CD4-positive, alpha-beta T cell (primary cell): ENCODE measurements at places on chromosomes 7 and 10.

- H3K4me1 ChIP-seq = no peaks in the 10 kb centered on the region
- no peak for DNase-seq
- no peaks in the 10 kb centered on the region for H3K36me3 ChIP-seq
These were observed 77.6 kb upstream of the SHH start for GRCh38 chr7:155889636-155890511.

- peak overlapping the region; percentile 71 for H3K27ac ChIP-seq
- H3K4me1 ChIP-seq = peaks cover 23% of the 10 kb centered on the region
- H3K4me3 ChIP-seq = no peak overlapping the region
- H3K36me3 ChIP-seq = peaks cover 3% of the 10 kb centered on the region
- no peaks in the 10 kb centered on the region for H3K27me3 ChIP-seq
These were observed 29.1 kb downstream of the RSU1 start for GRCh38 chr10:16788125-16788524.

DNA sequence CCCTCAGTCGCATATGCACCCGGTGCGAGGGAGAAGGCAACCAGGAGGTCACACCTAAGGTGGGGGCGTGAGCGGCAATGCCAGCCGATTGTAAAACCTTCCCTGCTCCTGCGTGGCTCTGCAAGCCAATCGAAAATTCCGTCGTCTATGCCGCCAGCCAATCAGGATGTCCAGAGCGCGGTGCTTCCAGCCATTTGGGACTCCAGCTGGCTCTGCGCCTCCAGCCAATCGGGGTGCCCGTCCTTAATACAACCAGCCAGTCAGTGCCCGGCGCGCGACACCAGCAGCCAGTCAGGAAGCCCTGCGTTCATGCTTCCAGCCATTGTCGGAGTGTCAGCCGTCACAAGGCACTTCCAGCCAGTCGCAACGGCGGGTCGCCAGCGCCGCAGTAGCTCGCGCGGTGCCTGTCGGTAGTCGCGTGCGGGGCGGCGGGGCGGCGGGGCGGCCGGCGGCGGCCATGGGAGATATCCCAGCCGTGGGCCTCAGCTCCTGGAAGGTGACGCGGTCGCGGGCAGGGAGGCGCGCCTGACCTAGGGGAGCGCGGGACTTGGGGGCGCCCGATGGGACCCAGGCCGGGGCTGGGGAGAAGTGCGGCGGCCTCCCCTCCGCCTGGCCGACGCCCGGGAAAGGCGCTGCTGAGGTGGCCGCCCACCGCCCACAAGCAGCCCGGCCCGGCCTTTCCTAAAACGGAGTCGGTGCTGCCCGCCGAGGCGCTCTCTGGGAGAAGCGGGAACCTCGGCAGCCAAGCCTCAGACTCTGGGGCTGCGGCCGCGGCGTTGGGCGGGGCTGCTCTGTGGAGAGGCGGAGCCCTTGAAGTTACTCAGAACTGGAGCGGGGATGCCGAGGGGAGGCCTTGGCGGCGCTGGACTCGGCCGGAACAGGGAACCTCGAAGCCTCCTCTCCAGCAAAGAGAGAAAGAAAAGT is at the start of gene AKR1E2:
Gene AKR1E2 (plus strand): TSS at position 340 of the 924 bp plus-strand sequence. CDS start 118 bp downstream, at position 458.
- H3K4me1 ChIP-seq = peaks cover 18% of the 10 kb centered on the region
- no peaks in the 10 kb centered on the region for H3K36me3 ChIP-seq
- peak; percentile 49 for DNase-seq

- DNase-seq = no peak
- H3K4me1 ChIP-seq = peaks cover 6% of the 10 kb centered on the region
- H3K27ac ChIP-seq = no peak overlapping the region
- no peaks in the 10 kb centered on the region for H3K36me3 ChIP-seq
These were observed 2.1 kb upstream of the GPRIN2 start for GRCh38 chr10:46558392-46559185.

DNA sequence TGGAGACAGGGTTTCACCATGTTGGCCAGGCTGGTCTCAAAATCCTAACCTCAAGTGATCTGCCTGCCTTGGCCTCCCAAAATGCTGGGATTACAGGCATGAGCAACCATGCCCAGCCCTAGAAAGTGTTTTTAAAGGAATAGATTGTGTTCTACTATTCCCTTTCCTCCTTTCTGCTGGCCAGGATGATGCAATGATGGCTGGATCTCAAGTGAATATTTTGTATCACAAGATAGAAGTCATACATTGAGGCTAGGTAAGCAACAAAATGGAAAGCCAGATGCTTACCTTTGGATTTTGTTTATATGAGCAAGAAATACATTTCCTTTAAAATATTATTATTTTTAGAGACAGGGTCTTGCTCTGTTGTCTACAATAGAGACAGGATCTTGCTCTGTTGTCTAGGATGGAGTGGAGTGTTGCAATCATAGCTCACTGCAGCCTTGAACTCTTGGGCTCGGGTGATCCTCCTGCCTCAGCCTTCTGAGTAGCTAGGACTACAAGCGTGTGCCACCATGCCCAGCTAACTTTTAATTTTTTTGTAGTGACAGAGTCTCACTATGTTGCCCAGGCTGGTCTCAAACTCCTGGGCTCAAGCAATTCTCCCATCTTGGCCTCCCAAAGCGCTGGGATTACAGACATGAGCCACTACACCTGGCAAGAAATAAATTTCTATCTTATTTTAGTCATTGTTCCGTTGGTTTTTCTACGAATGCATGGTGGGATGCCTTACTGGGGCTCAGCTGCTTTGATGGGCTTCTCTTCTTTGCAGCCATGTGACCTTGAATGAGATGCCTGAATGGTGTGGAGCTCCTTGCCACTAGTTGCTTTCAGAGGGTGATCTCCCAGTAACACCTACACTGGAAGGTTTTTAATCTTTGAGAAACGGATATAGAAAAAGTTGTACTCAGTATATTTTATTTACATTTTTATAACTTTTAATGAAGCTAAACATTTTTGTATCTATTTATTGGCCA is 5.8 kb upstream of the AEBP1 start:
- no peak overlapping the region for H3K4me3 ChIP-seq
- peaks cover under 1% of the 10 kb centered on the region for H3K4me1 ChIP-seq
- no peaks in the 10 kb centered on the region for H3K36me3 ChIP-seq
- DNase-seq = no peak

- H3K4me1 ChIP-seq = peaks cover 8% of the 10 kb centered on the region
- no peak for DNase-seq
- no peak overlapping the region for H3K27ac ChIP-seq
- H3K27me3 ChIP-seq = no peaks in the 10 kb centered on the region
- no peak overlapping the region for H3K4me3 ChIP-seq
These were observed 4.1 kb downstream of the FXYD4 start for GRCh38 chr10:43375401-43376020.

- H3K36me3 ChIP-seq = no peaks in the 10 kb centered on the region
- no peaks in the 10 kb centered on the region for H3K4me1 ChIP-seq
- H3K4me3 ChIP-seq = no peak overlapping the region
- peaks cover 7% of the 10 kb centered on the region for H3K27me3 ChIP-seq
- H3K27ac ChIP-seq = no peak overlapping the region
These were observed 81.8 kb downstream of the COL13A1 start for GRCh38 chr10:69883310-69884023.

GRCh38 chr7:10429511-10429910 is 544.2 kb upstream of the PHF14 start:
- H3K4me3 ChIP-seq = no peak overlapping the region
- no peaks in the 10 kb centered on the region for H3K27me3 ChIP-seq
- H3K4me1 ChIP-seq = no peaks in the 10 kb centered on the region
- H3K27ac ChIP-seq = no peak overlapping the region
